Globus pallidus (tissue), 1 donor: ENCODE measurements at places on chromosomes 2 and 18.

DNA sequence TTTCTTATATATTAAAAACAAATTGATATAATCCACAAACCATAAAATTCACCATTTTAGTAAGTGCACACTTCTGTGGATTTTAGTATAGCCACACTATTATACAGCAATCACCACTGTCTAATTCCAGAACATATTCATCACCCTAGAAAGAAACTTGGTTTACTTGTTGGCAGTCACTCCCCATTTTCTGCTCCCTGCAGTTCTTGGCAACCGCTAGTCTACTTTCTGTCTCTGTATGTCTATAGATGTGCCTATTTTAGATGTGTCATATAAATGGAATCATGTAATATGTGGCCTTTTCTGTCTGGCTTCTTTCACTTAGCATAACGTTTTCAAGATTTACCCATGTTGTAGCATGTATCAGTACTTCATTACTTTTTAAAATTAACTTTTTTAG, 5.7 kb downstream of the CKAP2L start:
- DNase-seq = no peak

- no peak for DNase-seq
These were observed 36.9 kb downstream of the EHD3 start for GRCh38 chr2:31270822-31271231.

- DNase-seq = no peak
These were observed 22.3 kb upstream of the GPC1 start for GRCh38 chr2:240412975-240413812.

- DNase-seq = no peak
These were observed 94.2 kb downstream of the PTPN4 start for GRCh38 chr2:119853777-119854399.

DNA sequence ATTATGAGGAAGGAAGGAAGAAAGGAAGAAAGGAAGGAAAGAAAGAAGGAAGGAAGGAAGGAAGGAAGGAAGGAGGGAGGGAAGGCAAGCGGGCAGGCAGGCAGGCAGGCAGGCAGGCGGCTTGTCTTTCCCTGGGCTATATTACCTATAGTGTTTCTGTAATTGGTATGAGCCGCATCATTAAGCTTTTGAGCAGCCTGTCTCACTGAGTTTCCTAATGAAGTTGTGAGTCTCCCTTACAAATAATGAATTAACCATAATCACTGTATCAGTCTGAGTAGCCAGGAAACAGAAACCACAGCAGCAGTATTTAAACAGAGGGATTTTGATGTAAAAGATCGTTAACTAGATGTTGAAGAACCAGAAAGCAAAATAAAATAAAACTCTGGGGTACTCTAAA, 11.8 kb upstream of the SULT1C3 start:
- no peak for DNase-seq

- no peak for DNase-seq
These were observed 492.5 kb downstream of the SOX11 start for GRCh38 chr2:6184532-6185292.

DNA sequence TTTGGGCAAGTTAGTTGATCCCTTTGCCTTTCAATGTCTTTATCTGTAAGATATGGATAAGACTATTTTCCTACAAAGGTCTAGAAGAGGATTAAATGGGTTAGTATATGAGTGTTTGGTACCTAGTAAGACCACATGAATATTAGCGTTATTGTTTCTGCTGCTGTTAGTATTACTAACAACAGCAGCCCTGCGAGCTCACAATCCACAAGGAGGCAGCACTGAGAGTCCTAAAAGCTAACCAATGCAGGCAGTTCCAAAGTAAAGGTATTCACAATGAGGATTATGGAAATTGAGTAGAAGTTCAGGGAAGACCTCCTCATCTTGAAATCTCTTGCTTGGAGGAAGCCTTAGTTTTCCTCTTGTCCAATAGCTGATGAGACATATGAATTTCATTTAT, 248.9 kb downstream of the TDRD15 start:
- peak; percentile 59 for DNase-seq

- no peak for DNase-seq
These were observed 584.2 kb downstream of the SUCLG1 start for GRCh38 chr2:83874712-83875430.

- DNase-seq = peak; percentile 64
These were observed at the start of gene IL18R1 for GRCh38 chr2:102355526-102356380. Gene IL18R1, plus strand, starts transcription at chr2:102355796. Its CDS starts 6,865 bp downstream, at chr2:102362661.

DNA sequence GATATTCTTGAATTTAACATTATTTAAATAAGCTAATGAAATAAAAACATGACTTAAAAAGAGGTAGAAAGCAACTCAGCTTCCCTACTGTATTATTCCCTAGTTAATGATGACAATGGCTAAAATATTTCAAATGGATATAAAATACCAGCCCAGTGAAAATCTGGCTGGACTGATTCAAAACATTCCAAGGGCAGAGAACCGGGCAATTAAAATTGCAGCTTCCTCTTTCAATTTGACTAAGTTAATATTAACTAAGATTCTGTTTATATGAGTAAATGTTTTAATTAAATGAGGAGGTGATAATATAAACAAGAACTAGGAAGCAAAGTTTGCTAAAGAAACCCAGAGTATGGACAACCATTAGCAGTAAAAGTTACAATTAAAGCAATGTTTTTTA, 65.6 kb downstream of the RAPH1 start:
- DNase-seq = no peak

GRCh38 chr2:96092573-96092877, 23.8 kb downstream of the ADRA2B start:
- DNase-seq = no peak

DNA sequence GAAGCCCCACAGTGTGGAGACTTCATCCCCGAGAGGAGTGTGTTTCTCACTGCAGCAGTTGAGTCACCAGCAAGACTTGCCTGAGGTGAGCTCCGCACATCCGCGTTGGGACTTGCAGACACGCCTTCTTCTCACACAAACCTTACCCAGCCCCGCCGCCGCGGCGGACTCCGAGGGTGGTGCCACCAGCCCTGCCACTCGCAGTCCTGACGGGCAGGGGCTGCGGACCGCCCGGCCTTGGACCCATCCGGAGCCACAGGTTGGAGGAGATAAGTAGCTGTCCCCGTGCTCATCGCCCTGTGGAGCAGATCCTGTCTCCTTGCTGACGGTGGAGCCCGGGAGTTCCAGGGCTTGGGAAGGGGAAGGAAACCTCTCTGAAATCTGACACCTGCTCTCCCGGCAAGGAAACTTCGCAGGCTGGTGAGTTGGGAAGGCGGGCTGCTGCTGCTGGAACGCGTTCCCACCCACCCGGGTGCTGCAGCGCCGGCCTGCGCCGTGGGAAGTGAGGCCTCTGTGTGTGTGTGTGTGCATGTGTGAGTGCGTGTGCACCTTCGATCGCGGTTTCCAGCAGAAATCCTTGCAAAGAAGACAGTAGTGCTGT, at the start of gene RAB27B:
Gene RAB27B (plus strand): TSS at position 197 of the 601 bp plus-strand sequence. CDS start 49,109 bp downstream, outside the sequence.
- DNase-seq = no peak

GRCh38 chr2:196077821-196078220, 9.2 kb upstream of the DNAH7 start:
- no peak for DNase-seq

DNA sequence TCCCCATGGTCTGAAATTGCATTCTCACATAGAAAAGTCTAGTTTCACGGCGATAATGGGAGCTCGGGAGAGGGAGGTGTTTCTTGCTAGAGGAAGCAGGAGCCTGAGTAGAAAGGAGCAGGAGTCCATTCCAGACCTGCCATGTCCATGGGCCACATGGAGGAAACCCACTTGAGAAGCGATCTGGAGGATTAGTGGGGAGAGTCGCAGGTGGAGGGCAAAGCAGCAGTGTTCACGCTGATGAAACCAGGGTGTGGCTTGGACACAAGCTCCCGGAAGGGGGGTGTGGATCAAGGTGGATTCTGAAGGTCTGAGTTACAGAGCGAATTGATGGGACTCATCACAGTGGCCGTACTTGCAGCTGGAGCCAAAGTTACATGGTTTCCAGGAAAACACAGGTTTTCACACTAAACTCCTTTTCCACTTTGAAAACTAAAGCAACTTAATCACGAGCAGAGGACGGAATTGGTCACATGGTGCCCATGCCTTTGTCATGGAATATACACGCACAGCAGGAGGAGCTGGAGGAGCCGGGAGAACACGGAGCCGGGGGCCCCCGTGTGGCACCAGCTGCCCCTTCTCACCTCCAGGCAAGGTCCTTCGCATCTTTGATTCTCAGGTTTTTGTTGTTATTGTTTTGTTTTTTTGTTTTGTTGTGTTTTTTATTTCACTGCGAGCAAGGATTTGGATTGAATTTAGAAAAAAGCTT, 255.1 kb upstream of the MYT1L start:
- DNase-seq = no peak

DNA sequence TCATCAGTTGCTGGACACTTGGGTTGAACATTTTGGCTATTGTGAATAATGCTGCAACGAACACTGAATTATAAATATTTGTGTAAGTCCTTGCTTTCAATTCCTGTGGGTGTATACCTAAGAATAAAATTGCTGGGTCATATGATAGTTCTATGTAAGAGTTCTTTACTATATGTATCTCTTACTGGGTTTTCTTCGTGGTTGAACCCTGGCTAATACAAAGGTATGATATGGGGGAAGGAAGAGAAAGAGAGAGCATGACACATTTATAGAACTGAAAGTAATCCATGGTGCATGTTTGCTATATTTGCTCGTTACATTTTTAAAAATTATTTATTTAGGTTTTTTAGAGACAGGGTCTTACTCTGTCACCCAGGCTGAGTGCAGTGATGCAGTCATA, 143.1 kb upstream of the GAREM1 start:
- DNase-seq = no peak

- DNase-seq = no peak
These were observed 96.4 kb downstream of the MAP3K20 start for GRCh38 chr2:173171924-173172643.

DNA sequence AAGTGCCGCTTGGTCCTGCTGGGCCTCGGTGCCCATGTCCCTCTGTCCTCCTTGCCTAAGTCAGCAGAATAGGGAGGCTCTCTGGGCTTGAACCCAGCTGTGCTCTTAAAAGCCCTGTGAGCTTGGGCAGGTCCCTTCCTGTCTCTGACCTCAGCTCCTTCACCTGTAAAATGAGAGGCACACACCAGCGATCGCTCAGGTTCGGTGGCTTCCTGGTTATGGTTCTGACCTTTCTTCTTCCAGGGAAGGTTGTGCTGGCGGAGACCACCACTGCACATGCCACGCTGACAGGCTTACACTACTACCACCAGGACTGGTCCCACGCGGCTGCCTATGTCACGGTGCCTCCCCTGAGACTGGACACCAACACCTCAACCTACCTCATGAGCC, 36.1 kb upstream of the MAPRE3 start:
- DNase-seq = no peak

GRCh38 chr2:197033222-197033621, 106.7 kb upstream of the PGAP1 start:
- no peak for DNase-seq

GRCh38 chr18:35463050-35463449, 34.7 kb downstream of the INO80C start:
- DNase-seq = no peak

DNA sequence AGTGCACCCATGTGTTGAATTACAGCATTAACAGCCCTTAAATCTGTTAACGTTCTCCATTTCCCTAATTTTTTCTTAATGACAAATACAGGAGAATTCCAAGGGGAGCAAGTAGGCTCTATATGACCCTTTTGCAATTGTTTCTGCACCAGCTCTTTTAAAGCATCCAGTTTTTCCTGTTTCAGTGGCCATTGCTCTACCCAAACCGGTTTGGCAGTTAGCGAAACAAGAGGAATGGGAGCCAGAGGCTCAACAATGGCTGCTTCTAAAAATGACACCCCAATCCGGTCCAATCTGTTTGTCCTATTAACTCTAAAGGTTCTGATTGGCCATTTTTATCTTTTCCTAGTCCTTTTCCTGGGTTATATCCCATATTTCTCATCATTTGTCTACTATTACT, 15.1 kb upstream of the SUCLG1 start:
- DNase-seq = no peak

DNA sequence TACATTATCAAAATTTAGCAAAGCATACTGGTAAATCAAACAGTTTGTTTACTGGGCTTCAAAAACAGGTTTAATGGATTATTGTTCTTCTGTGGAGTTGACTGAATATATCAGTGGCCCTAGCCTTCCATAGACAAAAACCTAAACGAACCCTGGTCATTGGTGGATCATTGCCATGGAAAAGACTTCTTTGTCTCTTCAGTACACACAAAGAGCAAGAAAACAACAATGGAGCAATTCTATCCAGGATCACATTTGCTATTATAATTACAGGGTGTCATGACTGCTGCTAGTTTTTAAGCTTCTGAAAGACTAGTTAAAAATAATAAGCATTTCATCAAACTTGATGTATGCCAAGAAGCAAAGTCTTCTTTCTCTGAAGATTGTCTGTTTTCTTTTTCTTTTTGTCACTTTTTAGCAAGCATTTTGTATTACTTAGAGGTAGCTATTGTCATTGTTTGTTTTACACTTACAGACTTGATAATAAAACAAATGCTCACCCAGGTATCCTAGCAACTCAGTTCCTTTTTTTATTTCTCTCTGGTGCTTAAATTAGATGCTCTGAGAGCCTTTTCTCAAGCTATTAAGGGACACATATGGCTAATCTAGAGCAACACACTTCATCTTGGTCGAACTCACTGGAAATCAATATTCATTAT, 1228.7 kb upstream of the DDX18 start:
- DNase-seq = peak; percentile 84

- no peak for DNase-seq
These were observed 41.4 kb downstream of the ZAP70 start for GRCh38 chr2:97754690-97755346.

DNA sequence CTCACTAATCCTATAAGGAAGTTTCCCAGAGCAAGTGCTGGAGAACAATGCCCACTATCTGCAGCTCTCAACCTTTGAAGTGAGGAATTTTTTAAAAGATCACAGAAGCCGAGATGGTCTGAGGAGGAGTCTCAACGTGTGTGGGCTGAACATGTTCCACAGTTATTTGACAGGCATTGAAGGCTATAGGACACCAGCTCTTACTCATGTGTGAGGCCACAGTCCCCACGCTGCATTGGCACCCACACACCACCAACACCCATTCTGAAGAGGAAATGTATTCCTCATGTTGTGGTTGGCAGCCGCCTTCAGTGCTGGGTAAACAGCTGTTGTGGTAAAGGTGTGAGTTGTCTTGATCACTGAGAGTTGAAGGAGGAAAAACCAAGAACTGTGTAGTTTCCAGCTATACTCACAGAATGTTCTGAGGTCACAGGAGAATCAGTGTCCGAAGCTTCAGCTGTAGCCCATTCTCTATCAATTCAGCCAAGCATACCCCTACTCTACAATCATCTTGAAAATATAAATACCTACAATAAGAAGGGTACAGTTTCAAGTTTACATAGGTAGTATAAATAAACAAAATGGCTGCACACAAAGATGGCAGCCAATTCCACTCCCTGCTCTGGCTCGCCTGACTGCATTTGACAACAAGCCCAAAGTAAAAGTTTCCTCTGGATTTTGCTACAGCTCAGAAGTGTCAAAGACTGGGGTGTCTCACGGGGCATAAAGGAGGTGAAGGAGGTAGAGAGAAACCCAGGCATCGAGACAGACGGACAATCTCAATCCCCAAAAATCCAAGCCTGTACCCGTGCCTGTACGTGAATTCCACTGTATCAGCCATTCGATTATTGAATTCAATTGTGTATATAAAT, 12.1 kb downstream of the CD226 start:
- DNase-seq = no peak

DNA sequence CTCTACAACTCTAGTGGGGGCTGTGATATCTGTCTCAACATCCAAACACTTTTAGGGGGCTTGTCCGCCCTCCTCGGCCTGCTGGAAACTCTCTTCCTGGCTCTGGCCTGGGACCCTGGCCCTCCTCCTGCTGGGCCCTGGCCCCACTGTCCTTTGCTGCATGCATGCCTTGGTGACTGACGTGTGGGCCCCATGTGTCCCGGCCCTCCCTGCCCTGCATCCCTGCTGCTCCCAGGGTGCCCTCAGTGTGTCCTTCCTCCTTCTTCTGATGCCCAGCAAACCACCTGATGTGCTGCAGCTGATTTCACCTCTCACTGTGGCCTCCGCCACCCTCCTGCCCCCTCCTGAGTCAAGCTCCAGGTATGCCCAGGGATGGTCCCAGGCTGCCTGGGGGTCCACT, 101.7 kb downstream of the SEPTIN10 start:
- no peak for DNase-seq
